H54 (cell line): ENCODE measurements at places on chromosomes 5 and 9.

- DNase-seq = no peak
These were observed 3.0 kb upstream of the TJP2 start for GRCh38 chr9:69171049-69171448.

DNA sequence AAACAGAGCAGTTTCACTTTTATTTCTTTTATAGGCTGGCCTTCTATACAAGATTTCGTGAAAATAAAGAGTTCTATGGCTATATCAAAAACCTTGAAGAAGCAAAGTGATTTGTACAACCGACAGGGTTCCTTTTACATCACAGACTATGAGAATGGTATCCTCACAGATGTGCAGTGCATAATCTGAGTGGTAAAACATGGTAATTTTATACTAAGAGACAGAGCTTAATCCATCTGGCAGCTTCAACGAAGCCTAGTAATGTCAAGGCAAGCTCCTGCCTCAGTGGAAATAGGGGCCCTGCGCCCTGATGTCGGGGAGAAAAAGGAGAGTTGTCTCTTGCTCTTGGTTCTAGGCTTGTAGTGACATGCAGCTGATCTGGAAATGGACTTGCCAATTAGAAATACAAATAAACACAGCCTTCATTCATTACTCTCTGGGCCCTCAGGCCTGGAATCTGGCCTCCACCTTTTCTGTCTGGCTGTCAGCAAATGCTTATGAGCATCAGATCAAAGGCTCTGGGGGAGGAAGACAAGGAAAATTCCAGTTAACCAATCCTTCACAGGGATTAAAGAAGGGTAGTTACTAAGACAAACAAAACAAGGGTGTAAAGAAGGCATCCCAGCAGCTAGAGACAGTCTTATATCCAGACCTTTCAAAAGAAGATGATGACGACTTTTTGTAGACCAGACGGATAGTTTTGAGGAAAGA is 33.6 kb upstream of the TRIM32 start:
- DNase-seq = no peak

GRCh38 chr5:9089893-9090292 is 456.0 kb downstream of the SEMA5A start:
- DNase-seq = no peak

DNA sequence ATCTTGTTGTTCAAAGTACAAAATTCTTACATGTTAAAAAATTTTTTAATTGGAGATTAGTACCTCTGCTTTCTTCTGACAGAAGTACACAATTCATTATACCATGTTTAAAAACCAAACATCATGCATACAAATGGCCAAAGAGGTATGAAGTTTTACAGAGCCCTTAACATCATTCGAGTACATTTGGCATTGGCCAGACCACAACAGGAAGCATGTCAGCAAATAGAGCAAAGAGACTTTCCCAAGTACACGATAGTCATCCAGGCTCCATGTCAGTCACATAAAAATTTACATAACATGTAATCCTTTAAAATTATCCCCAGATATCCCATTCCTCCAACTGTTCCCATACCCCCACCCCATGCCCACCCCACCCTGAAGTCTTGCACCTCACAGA is 22.5 kb downstream of the HMGCS1 start:
- DNase-seq = no peak

- DNase-seq = no peak
These were observed 459.8 kb downstream of the CCDC171 start for GRCh38 chr9:16012621-16013020.

DNA sequence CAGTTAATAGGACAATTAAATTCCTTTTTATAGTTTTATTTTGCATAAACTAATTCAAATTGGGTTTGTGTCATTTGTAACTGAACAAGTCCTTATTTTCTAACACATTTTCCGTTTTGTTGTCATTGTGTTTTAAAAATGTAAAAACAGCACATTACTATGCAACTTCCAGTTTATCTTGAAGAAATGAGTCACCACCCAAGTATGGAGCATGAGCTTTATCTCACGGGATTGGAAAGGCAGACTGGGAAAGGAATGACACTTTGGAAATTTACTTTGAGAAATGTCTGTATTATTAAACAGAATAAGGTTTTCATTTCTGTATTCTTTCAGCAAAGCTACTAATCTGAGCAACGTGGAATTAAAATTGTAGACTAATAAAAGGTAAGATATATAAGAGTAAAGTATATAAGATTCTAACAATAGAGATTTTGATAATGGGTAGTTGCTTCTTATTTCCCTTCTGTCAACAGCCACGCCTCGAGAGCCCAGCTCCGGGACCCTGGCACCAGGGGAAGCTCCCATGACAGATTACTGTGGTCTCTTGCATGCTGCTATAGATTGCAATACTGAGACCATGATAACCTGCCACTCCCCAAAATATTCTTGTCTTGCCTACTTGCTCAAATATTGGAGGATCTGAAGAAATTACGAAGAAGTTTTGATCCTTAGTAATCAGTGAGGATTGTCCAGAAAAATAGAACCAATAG is 433.1 kb downstream of the CHSY3 start:
- DNase-seq = no peak

- no peak for DNase-seq
These were observed 459.2 kb downstream of the KIF4B start for GRCh38 chr5:155472780-155473179.

DNA sequence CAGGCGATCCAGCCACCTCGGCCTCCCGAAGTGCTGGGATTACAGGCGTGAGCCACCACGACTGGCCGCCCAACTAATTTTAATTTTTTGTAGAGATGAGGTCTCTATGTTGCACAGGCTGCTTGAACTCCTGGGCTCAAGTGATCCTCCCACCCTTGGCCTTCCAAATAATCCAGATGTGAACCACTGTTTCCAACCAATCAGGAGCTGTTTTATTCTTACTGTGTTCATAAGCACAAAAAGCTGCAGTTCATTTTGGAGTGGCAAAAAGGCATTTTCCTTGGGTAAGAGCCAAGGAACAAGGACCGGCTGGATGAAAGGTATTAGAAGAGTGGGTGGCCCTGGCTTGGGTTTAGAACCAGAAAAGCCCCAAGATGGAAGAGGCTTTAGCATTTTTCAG is 5.2 kb upstream of the SLC27A4 start:
- no peak for DNase-seq

DNA sequence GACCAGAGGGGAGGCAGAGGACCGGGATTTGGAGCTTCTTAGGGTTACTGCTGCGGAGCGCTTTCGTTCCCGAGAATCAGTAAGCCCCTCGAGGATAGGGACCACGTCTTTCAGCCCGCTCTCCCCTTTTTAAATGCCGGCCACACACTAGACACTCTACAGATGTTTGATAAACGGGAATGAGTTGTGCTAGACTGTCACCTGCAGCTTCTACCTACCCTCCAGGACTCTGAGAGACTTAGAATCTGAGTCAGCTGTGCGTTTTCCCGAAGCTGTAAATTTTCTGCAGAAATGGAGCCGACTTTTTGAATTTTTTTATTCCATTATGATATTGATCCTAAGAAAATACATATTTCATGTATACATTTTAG is 670 bp downstream of the CCDC171 start:
- DNase-seq = no peak

DNA sequence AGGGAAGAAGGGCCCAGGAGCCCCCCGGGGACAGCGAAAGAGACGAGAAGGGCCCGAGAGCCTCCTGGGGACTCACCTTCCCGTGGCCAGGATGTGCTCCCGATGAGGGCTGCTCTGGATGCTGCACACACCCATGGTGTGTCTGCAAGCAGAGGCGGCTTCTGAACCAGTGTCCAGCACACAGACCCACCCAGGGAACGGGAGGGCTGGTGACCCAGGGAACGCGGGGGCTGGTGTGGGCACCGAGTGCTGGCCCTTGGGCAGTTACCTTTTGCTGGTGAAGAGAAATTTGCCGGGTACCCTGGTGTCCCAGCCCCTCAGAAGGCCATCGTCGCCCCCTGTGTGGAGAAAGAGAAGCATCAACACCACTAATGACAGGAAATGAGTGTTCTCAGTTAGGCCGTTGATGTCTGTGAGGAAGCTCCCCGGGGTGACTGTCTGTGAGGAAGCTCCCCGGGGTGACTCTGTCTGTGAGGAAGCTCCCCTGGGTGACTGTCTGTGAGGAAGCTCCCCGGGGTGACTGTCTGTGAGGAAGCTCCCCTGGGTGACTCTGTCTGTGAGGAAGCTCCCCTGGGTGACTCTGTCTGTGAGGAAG is 13.2 kb downstream of the MRPL41 start:
- no peak for DNase-seq

- DNase-seq = no peak
These were observed 45.1 kb upstream of the HAND1 start for GRCh38 chr5:154523104-154523503.

DNA sequence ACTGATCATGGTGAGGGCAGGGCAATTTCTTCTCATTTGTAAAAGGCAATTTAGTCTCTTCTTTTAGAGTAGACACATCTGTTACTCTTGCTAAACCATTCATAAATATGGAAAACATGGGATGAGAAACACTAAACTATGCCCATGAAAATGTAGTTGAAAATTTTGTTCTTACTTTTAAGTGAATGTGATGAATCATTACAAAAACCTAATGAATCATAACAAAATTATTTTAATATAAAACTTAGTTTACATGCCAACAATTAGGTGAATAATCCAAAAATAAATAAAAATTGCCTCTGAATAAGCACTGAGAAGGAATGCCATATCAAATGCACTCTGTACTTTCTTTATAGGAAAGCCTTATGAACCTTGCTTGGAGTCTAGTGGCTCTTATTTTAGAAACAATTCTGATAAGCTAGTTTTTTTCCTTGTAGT is 297.7 kb upstream of the EFNA5 start:
- DNase-seq = no peak

GRCh38 chr5:72206160-72206559 is 98.9 kb downstream of the MAP1B start:
- no peak for DNase-seq

GRCh38 chr5:172007175-172008110 is 1.0 kb upstream of the FBXW11 start:
- DNase-seq = no peak

- no peak for DNase-seq
These were observed 24.5 kb upstream of the FCN1 start for GRCh38 chr9:134942011-134942787.

GRCh38 chr5:138339091-138339456 is 1.0 kb downstream of the FAM53C start:
- no peak for DNase-seq

DNA sequence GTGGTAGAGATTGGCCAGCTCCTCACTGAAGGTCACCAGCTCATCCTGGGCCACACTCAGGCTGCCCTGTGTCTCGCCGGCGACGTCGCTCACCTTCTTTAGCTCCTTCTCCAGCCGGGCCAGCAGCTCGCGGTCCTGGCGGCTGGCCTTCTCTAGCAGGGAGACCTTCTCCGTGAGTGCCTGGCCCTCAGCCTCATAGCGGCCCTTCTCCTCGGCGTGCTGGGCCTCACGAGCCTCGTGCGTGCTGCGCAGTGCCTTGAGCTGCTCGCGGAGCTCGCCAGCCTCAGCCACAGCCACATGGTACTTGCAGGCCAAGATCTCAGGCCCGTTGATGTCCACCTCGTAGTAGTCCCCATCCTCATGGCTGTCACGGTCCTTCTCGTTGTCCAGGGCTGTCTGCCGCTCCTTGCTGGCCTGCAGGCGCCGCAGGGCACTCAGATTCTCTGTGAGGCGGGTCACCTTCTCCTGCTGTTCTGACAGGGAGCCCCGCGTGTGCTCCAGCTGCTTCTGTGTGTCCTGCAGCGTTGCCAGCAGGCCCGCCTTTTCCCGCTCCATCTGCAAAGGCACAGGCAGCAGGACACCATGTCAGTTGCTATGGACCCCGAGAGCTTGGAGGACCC is 45.5 kb downstream of the BICD2 start:
- no peak for DNase-seq

DNA sequence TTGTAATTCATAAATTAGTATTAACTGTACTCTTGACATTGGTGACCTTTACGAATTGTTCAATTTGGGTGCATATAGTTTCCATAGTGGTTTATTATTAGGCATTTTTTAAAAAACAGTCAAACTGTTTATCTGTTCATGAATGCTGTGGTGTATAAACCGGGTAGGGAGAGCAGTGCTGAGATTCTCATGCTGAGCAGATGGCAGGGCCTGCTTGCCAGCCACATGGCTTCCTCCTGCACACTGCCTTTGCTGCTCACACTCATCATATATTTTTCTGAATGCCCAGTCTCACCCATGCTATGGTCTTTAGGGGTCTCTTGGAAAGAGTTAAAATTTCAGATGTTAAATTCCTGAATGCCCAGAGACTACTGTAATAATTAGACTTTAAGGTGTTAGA is 40.8 kb downstream of the NNT start:
- no peak for DNase-seq
